ENCODE measurements at places on chromosomes 4 and X.

DNA sequence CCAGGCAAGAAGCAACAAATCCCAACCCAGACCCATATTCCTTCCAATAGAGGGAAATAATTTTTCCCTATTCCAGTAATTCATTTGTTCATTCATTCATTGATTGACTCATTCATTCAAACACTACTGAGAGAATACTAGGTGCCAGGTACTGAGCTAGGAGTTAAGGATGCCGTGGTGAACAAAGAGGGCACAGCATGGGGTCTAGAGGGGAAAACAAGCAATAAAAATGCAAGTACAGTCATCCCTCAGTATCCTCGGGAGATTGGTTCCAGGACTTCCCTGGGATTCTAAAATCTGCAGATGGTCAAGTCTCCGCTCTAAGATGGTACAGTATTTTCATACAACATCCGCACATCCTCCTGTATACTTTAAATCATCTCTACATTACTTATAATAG lies 18.7 kb downstream of the RASGEF1B start:
- DNase-seq: no peak

GRCh38 chrX:13015536-13016236 lies 28.7 kb downstream of the FAM9C start:
- no peak for DNase-seq

- no peak for DNase-seq
Measured at GRCh38 chr4:71240094-71240493, 98.7 kb upstream of the SLC4A4 start.

DNA sequence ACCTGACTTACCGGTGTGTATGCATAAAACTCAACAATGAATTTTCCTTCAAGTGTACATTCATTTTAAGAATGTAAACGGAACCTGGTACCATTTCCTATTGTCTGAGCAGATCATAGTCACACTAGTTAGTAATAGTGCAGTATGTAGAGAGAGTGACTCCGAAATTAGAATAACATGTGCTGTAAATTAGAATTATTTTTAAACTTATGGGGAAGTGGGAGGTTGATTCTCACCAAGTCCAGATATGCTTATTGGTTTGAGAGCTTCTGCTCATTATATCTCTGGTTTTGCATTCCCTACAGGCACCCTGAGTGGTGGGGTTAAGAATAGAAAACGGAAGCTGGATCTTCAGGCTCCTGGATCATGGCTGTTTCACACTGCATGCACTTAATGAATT lies 39.6 kb downstream of the KLF3 start:
- DNase-seq: no peak

- no peak for DNase-seq
Measured at GRCh38 chrX:2698604-2699003, 7.5 kb downstream of the CD99 start.

GRCh38 chrX:149010013-149010852 lies 494.9 kb downstream of the IDS start:
- no peak for DNase-seq

DNA sequence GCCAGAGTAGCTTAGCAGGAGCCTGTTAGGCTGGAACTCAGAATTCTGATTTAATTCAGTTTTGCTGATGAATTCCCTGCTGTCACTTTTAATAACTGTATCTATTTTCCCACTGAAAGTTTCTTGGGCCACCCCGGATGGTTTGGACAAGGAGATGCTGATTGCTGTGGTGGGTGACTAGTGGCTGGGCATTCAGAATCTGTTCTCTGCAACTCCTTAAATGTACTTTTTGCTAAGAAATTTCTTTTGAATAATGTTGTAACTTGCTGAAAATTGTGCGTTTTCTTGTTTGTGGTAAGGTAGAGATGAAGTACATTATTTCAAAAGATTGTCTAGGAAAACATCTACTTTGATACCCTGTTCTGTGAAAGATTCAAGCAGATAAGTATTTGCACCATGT lies 2.4 kb downstream of the TLL1 start:
- no peak for DNase-seq

- DNase-seq: no peak
Measured at GRCh38 chrX:118682258-118683014, 45.0 kb upstream of the IL13RA1 start.

GRCh38 chrX:155086202-155086840 lies 15.0 kb downstream of the BRCC3 start:
- DNase-seq: no peak

DNA sequence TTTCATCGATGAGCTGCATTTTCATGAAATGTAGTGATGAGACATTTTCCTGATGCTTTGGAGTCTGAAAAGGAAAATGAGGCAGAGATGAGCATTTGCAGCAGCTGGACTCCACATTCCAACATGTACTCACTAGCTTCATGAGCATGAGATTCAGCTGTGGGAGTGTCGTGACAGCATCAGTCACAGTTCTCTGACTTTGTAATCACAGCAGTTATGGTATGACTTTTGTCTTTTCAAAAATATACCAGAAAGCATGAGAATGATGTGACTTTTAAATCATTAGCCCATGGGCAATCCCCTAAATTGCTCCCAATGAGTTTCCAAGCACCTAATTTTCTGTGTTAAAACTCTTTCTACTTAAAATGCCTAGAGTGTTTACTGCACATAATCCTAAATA lies 18.3 kb upstream of the MSL3 start:
- DNase-seq: no peak

DNA sequence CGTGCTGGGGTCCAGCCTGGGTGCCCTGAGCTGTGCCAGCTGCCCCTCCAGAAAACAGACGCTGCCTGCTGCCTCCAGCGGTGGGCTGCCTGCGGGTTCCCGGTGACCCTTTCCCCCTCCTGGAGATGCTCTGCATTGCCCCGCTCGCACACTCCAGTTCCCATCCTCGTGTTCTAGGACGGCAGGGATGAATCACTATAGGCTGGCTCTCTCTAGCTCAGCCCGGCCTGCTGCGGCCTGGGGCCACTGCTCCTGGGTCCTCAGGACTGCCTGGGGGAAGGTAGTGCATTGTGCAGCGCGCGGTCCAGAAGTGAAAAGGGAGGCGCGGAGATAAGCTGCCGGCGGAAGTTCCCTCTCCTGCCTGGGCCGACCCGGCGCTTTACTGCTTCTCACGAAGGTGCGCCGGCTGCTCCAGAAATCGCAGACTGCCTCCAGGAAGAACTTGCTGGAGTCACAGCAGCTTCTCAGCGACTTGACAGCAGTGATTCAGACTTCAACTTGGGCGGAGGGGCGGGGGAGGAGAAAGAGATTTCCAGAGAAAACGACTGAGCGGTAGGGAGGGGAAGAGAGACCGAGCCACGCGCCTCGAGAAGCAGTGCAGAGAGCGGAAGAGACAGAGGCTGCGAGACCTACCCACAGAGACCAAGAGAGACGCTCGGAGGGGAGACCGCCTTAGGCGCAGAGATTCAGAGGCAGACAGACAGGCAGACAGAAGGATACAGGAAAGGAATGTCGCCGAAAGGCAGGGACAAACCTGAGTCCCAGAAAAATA lies 6.7 kb upstream of the MSX1 start:
- DNase-seq: no peak

DNA sequence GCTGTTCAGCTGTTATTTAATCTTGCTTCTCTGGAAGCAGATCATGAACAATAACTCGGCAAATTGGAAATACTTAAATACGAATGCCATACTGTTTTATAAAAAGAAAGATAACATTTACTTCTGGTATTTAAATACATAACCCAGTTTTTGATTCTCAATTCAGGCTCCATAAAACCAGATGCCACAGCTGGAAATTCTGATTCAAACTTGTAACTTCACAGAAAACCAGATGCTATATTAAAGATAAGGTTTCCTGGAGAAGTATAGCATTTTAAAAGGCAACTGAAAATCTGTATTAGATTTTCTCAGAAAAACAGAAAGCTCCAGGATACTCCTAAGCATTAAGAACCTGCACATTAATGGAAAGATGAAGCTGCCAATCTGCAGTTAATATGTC lies 40.2 kb downstream of the STX18 start:
- no peak for DNase-seq

- DNase-seq: no peak
Measured at GRCh38 chr4:7169134-7169533, 23.2 kb upstream of the SORCS2 start.

DNA sequence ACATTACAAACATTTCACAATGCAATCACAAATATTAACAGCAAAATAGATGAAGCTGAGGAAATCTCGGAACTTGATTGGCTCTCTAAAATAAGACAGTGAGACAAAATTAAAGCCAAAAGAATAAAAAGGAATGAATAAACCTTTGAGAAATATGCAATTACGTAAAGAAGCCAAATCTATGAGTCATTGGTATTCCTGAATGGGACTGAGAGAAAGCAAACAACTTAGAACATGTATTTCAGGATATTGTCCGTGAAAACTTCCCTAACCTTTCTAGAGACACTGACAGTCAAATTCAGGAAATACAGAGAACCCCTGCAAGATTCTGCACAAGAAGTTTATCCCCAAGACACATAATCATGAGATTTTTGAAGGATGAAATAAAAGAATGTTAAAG lies 48.4 kb upstream of the SPANXN2 start:
- DNase-seq: no peak

- no peak for DNase-seq
Measured at GRCh38 chr4:113012786-113013185, 36.7 kb upstream of the ANK2 start.

GRCh38 chr4:69126024-69126423 lies 29.8 kb downstream of the UGT2B7 start:
- DNase-seq: no peak

- DNase-seq: no peak
Measured at GRCh38 chrX:120302434-120302833, 8.8 kb downstream of the TMEM255A start.

DNA sequence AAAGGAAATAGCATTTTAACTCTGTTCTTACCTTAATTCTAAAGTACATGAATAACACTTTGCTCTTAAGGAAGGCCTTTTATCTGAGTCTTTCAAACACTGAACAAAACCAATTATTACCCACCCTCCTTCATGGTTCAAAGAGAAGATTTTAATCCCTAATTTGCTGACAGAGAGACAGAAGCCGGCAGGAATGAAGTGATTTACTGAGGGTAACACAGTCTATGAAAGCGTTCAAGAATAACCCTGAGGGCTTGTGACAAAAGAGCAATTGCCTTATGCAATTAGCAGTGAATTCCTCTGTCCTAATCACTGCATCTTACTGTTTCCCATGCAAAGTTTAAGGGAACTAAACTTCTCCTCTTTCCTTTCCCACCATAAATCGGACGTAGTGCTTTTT lies 144.1 kb downstream of the PACRGL start:
- no peak for DNase-seq

DNA sequence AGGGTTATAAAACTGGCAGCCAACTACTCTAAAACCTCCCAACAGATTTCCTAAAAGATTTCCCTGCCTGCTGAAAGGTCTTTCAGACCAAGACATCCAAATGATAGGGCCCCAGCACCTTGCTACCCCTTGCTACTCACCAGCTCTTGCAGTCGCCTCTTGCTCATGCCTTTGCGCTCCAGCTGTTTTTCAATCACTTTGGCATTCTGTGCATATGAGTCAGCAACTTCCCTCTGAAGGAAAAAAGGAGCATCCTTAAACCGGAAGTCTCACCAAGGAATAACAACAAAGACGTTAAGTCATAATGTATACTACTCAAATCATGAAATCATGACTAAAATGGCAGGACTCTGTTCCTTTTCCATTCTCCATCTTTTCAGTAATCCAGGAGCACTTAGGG lies 24.0 kb downstream of the STEEP1 start:
- DNase-seq: no peak

- no peak for DNase-seq
Measured at GRCh38 chr4:82661181-82661992, 99.6 kb upstream of the TMEM150C start.

- DNase-seq: no peak
Measured at GRCh38 chr4:70925899-70926635, 23.9 kb downstream of the MOB1B start.

DNA sequence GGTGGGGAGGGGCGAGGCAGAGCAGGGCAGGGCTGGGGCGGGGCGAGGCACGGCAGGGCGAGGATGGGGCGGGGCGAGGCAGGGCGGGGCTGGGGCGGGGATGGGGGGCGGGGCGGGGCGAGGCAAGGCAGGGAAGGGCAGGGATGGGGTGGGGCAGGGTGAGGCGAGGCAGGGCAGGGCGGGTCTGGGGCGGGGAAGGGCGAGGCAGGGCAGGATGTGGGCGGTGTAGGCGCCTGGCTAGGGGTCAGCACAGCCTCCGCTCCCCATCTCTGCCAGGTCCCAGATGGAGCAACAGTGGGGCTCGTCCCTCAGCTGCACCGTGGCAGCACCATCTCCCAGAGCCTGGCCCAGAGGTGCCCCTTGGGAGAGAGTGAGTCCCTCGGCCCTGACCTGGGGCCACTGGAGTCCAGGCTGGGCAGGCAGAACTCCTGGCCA lies 4.2 kb upstream of the SRPK3 start:
- no peak for DNase-seq

GRCh38 chrX:150605603-150606002 lies 37.2 kb downstream of the MTM1 start:
- no peak for DNase-seq

DNA sequence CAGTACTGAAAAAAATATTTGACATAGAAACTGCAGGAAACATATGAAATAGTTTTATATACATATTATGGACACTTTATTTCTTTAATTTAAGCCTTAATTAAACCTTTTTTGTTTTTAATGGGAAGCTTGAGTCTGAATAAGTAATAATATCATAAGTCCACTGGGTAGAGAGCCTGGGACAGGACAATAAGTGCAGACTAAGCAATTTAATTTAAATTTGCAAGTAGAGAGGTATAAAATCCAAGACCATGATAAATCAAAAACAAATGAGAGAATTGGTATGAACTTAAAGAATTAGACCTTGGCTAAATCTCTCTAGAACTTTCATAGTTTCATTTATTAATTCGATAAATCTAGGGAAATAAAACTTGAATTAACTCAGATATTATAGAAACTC lies 571.2 kb downstream of the ARAP2 start:
- DNase-seq: no peak

DNA sequence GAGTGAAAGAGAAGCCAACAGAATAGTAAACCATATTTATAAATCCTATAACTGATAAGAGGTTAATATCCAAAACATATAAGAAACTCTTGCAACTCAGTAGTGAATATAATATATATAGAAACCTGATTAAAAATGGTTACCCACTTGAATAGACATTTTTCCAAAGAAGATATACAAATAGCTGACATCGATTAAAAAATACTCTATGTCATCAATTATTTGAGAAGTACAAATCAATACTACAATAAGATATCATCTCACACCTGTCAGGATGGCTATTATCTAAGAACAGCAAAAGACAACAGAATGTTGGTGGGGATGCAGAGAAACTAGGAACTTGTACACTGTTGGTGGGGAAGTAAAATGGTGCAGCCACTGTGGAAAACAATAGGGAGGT lies 254.4 kb downstream of the PPARGC1A start:
- no peak for DNase-seq

All from activated CD4-positive, CD25-positive, alpha-beta regulatory T cell (primary cell).